ENCODE measurements at places on chromosomes 3 and 15.

- DNase-seq, result no peak
Measured at GRCh38 chr3:59189526-59189925, 139.7 kb upstream of the CFAP20DC start.

DNA sequence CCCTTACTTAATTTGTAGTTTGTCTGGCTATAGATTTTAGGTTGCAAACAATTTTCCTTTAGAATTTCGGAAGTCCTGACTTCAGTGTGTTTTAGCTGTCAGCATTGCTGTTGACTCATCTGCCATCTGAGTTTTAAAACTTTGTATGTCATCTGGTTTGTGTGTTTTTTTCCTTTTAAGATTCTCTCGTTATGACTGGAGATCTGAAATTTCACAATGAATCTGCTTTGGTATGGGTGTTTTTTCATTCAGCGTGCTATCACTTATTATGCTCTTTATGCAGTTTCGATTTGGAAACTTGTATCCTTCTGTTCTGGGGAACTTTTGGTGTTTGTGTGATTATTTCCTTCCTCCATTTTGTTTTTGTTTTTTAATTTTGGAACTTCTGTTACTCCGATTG, 53.7 kb upstream of the ZNF280D start:
- DNase-seq, result no peak

- DNase-seq, result no peak
Measured at GRCh38 chr3:8441969-8442559, 59.6 kb upstream of the LMCD1 start.

- DNase-seq, result no peak
Measured at GRCh38 chr3:135109681-135110080, 314.6 kb downstream of the EPHB1 start.

- DNase-seq, result no peak
Measured at GRCh38 chr3:185309302-185309701, 53.6 kb upstream of the MAP3K13 start.

DNA sequence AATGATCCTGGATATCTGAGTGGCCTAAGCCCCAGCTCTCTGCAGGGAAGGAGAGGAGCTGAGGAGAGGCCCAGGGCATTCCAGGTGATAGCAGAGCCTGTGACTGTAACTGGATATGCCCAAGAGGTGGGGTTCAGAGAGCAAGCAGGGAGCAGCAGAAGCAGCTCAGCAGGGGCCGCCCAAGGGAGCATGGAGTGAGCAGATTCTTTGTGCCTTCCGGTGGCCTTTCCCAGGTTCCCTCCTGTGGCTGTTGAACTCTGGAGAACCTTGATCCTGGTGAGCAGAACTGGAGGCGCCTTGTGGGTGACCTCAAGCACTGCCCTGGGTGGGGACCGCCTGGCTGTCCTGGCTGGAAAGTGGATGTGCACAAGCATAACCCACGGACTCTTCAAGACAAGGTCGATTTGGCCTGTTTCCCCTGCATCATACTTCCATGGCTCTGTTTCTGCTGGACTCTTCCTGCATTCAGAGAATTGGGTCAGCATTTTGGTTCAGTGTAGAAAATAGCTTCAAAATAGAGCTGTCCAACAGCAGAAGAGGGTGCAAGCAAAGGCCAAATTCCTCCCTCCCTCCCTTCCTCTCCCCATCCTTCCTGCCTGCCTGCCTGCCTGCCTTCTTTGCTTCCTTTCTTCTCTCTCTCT, 76.1 kb downstream of the ARNT2 start:
- DNase-seq, result no peak

DNA sequence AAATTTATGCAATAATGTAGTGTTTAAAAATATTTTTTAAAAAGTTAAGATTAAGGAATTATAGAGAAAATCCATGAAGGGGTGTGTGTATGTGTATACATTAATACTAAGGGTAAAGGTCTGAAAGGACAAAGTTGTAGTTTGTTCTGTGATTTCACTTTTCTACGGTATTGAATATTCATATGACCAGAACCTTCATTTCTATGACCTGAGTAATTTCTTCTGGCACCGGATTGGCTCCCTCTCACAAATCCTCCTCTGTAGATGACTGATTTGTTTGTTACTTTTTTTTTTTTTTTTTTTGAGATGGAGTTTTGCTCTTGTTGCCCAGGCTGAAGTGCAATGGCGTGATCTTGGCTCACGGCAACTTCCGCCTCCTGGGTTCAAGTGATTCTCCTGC, 20.9 kb downstream of the GMPS start:
- no peak for DNase-seq

GRCh38 chr3:79558943-79559342, 208.9 kb downstream of the ROBO1 start:
- DNase-seq, result no peak

- no peak for DNase-seq
Measured at GRCh38 chr15:93332168-93332553, 243.2 kb upstream of the RGMA start.

Measured in stimulated activated CD4-positive, alpha-beta T cell treated with anti-CD3 and anti-CD28 coated beads, Interleukin-15, amount 100 ng/mL, for 48 hours (primary cell).